Glomerular endothelial cell (primary cell): ENCODE measurements at places on chromosomes 16 and 17. TPM values are rescaled to one million over a fixed set of nuclear protein-coding genes. Genes with fewer than 3 reads are reported as not detected.

CLEC19A gene
- total RNA-seq, result not detected in 2 replicates

APOBR gene
- not detected in 2 replicates for total RNA-seq

CORO6 gene
- total RNA-seq, result 2.7 and 13.0 TPM in 2 replicates

CES5A gene
- not detected in 2 replicates for total RNA-seq

TAT gene
- total RNA-seq, result not detected in 2 replicates
